Activated T-cell treated with anti-CD3 and anti-CD28 coated beads for 24 hours (primary cell): ENCODE measurements at places on chromosomes 6 and 20.

GRCh38 chr6:73511796-73512195, 9.0 kb downstream of the EEF1A1 start:
- no peak for DNase-seq

DNA sequence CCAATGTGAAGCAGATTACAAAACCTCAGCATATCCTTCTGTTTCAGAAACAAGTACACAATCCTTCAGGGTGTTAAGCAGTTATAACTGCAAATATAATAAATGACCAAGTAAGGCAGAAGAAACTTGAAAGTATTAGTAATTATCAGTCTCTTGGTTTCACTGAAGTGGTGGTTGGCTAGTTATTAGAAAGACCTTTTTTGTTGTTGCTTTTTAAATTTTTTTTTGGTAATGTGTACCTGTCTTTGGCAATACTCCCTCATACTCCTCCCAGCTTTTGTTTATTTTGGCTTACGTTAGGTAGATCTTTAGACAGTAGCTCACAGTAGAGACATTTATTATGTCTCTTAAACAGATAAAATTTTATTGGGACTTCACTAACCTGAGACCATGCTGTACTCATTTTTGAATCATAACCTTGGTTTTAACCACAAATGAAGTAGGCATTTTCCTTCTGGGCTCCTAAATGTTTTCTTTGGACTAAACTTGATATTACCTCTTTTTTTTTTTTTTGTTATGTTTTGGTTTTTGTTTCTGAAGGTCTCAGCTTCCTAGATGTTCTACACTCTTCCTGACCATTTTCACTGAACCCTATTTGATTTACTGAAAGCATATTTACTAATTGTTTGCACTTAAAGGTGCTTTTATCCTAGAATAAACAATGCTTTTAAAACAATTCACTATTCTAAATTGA, 6.4 kb downstream of the CD2AP start:
- DNase-seq: no peak

DNA sequence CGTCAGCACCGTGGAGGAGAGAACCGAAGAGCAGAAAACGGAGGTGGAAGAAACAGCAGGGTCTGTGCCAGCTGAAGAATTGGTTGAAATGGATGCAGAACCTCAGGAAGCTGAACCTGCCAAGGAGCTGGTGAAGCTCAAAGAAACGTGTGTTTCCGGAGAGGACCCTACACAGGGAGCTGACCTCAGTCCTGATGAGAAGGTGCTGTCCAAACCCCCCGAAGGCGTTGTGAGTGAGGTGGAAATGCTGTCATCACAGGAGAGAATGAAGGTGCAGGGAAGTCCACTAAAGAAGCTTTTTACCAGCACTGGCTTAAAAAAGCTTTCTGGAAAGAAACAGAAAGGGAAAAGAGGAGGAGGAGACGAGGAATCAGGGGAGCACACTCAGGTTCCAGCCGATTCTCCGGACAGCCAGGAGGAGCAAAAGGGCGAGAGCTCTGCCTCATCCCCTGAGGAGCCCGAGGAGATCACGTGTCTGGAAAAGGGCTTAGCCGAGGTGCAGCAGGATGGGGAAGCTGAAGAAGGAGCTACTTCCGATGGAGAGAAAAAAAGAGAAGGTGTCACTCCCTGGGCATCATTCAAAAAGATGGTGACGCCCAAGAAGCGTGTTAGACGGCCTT, 41.6 kb downstream of the ZBTB2 start:
- DNase-seq: no peak

- no peak for DNase-seq
Observed at GRCh38 chr6:56524891-56525703, 117.6 kb downstream of the DST start.

- DNase-seq: no peak
Observed at GRCh38 chr20:63309261-63310071, 16.5 kb downstream of the COL20A1 start.

DNA sequence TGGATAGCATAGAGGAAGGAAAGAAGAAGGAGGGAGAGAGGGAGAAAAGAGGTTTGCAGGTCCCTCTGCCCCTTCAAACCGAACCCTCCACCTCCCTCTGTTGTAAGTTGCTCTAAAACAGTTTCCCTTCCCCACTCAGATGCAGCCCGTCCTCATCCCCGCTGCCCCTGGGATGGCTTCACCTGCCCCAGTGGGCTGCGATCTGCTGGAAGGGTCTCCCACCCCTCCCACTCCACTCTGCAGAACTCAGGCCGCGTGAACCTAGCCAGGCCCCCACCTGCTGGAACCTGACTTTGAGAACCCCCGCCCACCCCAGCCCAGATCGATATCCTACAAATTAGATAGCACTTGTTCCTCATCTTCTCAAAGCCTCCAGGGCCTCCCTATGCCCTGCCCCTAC, 190.8 kb downstream of the DLL1 start:
- DNase-seq: no peak

DNA sequence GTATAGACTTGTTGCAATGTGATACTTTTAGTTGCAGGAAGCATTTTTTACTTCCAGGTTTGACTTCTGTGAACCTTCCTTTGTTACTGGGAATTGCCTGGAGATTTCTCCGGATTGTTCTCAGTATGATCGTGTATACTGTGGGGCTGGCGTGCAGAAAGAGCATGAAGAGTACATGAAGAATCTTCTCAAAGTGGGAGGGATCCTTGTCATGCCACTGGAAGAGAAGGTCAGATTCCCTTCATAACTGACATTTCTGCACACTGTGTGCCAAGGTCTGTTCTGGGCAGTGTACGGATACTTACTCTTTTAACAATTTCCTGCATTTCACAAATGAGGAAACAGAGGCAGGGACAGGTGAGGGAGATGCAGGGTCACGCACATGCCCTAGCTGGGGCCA, 9.7 kb downstream of the PCMTD2 start:
- no peak for DNase-seq

DNA sequence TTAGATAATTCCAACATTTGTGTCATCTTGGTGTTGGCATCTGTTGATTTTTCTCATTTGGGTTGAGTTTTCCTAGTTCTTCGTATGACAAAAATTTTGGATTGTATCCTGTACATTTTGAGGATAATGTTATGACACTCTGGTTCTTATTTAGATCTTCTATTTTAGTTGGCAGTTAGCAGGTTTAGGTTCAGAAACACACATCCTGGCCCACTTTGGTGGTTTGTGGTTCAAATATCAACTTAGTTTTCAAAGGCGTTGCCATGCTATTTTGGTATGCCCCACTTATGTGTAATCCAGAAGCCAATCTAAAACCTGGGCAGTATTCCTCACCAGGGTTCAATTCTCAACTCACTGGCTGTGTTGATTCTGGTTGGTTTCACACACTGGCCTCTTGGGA, 68.2 kb downstream of the NOX3 start:
- no peak for DNase-seq

GRCh38 chr6:136568129-136568528, 17.9 kb upstream of the MAP7 start:
- DNase-seq: no peak

GRCh38 chr20:1952737-1953530, 40.9 kb downstream of the PDYN start:
- no peak for DNase-seq

- DNase-seq: no peak
Observed at GRCh38 chr6:37673436-37673835, 24.2 kb downstream of the MDGA1 start.

- DNase-seq: no peak
Observed at GRCh38 chr6:167827583-167828324, 1.0 kb downstream of the AFDN start.

GRCh38 chr20:50277064-50277415, 86.4 kb downstream of the CEBPB start:
- DNase-seq: no peak

GRCh38 chr6:22149501-22150367, 147.1 kb downstream of the PRL start:
- no peak for DNase-seq

- DNase-seq: no peak
Observed at GRCh38 chr6:36492092-36492491, 49.3 kb downstream of the KCTD20 start.

DNA sequence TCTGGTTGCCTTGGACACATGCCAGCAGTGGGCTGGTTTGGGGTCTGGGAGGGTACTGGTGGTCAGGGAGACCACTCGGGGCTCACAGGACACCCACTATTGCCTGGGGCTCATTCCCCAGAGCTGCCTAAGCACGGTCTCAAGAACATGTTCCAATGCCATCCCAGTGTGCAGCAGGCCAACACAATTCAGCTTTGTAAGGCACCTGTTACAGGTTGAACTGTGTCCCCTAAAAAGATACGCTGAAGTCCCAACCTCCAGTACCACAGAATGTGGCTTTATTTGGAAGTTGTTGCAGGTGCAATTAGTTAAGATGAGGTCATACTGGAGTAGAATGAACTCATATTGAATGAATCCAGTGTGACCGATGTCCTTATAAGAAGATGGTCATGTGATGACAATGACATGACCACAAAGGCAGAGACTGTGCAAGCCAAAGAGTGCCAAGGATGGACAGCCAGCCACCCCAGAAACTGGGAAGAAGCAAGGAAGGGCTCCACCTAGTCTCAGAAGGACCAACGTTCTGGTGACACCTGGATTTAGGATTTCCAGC, 13.5 kb upstream of the MAS1 start:
- DNase-seq: no peak

DNA sequence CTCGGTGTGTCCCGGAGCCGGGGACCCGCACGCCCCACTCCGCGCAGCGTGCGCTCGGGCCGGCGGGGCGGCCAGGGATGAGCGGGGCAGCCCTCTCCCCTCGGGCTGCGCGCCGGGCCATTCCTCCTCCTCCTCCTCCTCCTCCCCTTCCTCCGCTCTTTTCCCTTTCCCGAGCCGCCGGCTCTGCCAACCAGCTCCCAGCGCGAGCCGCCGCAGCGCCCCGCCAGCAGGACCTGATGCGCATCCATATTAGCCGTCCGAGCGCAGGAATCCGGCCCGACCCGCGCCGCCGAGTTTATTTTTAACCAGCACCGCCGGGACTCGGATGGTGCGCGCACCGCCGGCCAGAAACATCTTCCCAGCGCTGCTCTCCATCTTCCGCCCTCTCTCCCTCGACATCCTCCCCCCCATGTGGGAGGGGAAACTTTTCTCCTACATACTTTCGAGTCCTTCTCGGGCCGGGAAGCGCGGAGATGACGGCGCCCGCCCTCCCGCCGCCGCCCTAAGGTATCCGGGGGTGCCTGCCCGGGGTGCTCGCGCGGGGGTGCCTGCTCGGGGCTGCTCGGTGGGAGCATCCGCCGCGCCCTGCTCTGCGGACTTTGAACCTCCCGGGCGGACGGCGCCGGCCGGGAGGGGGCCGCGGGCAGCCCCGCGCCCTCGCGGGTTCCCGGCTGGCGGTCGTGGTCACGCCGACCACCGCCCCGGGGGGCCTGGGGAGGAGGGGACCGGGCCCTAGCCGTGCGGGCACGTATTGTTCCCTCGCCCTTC, 619 bp downstream of the RREB1 start:
- DNase-seq: peak; percentile 32

DNA sequence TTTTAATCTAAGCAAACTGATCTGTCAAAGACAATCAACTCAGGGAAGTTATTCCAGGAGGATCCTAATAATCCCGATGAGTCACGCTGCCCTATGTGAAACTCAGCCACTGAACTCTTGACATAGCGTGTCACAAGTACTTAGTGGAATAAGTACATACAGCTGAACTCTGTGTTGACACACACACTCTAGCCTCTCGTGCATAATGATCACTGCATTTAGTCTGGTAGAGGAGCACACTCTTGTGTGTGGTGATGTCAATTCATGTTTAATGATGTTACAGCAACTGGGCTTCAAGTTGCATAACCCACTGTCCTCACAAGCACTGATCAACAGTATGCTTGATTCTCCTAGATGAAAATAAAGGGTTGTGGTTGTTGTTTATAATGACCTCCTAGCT, 148.3 kb downstream of the HACE1 start:
- DNase-seq: no peak

DNA sequence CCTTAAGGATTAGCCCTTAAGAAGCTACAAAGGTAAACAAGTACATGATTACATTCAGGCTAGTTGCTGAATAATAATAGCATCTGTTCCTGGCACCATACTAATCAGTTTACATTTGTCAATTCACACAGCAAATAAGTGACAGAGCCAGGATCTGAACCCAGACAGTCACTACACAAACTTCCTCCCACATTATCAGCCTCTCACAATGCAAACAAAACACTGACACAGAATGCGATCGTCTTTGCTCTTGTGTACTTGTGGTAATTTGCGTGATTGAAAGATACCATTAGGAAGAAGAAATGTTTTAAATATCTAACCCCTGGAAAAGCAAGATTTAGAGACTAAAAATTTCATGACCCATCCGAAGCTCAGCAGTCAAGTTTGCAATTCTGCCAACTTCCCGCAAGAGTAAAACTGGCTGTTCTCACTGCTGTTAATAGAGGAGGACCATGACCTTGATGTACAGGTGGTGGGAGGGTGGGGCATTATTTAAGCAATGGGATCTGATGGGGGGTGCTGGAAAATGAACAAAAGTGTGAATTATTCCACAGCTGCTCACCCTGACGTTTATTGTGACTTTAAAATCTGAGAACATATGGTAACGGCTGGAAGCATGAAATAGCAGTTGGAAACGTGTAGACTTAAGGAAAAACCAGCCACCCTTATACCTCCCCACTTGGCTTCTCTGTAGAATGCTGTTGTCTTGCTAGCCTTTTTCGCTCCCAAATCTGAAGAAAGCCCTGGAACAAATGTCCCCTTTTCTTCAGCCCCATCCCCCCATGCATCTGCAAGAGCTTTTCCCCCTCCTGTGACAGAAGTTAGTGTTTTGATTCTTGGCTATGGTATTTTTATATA, 95.3 kb upstream of the ARMC2 start:
- DNase-seq: no peak

GRCh38 chr20:51760905-51761546, 7.2 kb downstream of the ATP9A start:
- DNase-seq: no peak

DNA sequence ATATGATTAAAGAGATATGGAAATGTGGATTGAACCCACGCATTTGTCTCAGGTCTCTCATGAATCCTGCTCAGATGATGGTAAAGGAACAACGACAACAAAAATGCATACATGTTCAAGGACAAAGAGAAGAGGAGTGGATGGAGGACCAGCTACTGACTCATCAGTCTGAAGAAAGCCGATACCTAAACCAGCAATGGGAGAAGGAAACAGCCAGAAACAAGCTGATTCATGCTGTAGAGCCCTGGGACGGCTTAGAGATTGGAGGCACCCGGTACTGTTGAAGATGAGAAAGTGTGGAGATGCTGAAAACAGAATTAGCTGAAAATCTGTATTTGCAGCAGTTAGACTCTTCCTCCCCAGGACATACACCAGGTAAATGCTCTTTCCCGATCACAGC, 14.4 kb upstream of the RIPPLY2 start:
- DNase-seq: no peak

DNA sequence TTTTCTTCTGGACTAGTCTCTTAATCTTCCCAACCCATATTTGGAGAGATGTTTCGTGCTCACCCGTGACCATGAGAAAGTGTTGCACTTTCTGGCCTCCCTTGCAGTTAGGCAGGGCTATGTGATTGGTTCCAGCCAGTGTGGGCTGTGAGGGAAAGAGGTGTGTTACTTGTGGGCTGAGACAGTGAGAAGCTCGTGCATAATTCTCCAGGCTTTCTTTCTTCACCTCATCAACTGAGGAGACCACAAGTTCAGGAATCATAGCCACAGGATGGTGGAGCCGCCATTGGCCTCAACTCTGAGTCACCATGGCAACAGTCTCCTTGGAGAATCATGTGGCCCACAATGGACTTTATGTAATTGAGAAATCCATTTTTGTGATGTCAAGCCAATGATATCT, 57.5 kb upstream of the FUCA2 start:
- no peak for DNase-seq

- DNase-seq: no peak
Observed at GRCh38 chr20:25296094-25297093, 48.5 kb downstream of the PYGB start.

GRCh38 chr20:2619961-2620595, 32.4 kb upstream of the NOP56 start:
- no peak for DNase-seq
